ENCODE measurements at places on chromosomes 6 and 20.
A peak's percentile ranks its signal among the peaks of the same experiment; 100 is the strongest.

GRCh38 chr6:168349718-168350210, 30.2 kb upstream of the DACT2 start:
- no peak overlapping the region for H3K27ac ChIP-seq
- no peak overlapping the region for H3K4me3 ChIP-seq
- DNase-seq = no peak
- H3K36me3 ChIP-seq = no peaks in the 10 kb centered on the region
- H3K4me1 ChIP-seq = no peaks in the 10 kb centered on the region

GRCh38 chr6:160221423-160221822, 37.2 kb downstream of the SLC22A2 start:
- DNase-seq = no peak
- H3K27me3 ChIP-seq = no peaks in the 10 kb centered on the region
- no peak overlapping the region for H3K4me3 ChIP-seq
- H3K36me3 ChIP-seq = no peaks in the 10 kb centered on the region

GRCh38 chr20:58328836-58329235, 19.3 kb downstream of the RAB22A start:
- no peak overlapping the region for H3K27ac ChIP-seq
- H3K27me3 ChIP-seq = no peaks in the 10 kb centered on the region
- H3K4me3 ChIP-seq = no peak overlapping the region
- peaks cover 13% of the 10 kb centered on the region for H3K36me3 ChIP-seq

DNA sequence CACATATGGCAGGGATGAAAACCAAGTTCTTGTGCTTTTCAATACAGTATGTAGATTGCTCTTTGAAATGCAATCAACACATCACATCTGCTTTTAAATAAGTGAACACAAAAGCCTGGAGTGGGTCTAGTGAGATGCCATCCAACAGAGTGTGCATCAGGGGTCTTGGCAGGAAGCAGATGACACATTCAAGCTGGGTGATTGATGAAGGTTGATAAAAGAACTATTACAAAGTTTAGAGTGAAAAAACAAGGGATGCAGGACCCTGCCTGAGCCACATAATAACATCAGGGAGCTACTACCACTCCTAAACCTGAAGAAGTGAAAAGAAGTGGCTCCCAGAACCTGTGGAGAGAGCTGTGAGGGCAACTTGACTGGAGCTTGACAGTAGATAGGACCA, 16.6 kb upstream of the PLCB1 start:
- no peak overlapping the region for H3K4me3 ChIP-seq
- H3K4me1 ChIP-seq = no peaks in the 10 kb centered on the region
- H3K27ac ChIP-seq = no peak overlapping the region
- no peak for DNase-seq
- no peaks in the 10 kb centered on the region for H3K27me3 ChIP-seq

- H3K27me3 ChIP-seq = no peaks in the 10 kb centered on the region
- no peaks in the 10 kb centered on the region for H3K4me1 ChIP-seq
- no peak overlapping the region for H3K4me3 ChIP-seq
- peaks cover 49% of the 10 kb centered on the region for H3K36me3 ChIP-seq
- H3K27ac ChIP-seq = no peak overlapping the region
- no peak for DNase-seq
Observed at GRCh38 chr6:26392932-26393636, 9.0 kb upstream of the BTN3A1 start.

DNA sequence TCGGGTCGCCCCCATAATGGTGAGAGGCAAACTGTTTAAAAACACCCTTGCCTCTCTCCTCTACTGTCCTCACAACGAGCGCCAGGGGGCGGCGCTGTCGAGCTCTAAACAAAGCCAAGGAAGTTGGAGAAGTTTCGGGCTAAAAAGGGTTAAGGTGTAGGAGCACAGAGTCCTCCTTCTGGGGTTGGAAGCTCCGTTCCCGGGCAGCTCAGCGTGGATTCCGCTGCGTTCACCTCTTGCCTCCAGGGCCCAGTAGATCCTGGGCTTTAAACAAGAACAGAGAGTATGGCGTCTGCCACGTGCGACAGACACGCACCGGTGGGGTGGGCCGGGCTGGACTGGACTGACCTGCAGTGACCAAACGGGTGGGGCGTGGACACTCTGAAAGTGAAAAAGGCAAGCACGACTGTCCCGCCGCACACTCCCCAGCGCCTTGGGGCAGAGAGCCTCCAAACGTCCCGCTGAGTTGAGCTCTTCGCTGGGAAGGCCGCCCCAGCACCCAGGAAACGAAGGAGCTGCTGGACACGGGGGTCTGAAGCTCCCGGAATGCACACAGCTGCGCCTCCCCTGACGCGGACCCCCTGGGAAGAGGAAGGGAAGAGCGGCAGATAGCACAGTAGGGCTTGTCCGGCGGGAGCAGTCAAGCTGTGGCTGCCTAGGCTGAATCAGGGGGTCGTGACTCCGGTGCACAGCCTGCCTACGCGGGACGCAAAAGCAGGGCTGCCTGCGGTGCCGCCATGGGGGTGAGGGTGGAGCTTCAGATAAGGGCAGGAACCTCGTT, 1.6 kb upstream of the THBD start:
- no peak overlapping the region for H3K4me3 ChIP-seq
- H3K36me3 ChIP-seq = no peaks in the 10 kb centered on the region
- no peaks in the 10 kb centered on the region for H3K4me1 ChIP-seq
- no peak overlapping the region for H3K27ac ChIP-seq

GRCh38 chr6:134247231-134247833, 70.6 kb downstream of the SGK1 start:
- H3K27me3 ChIP-seq = no peaks in the 10 kb centered on the region
- peak; percentile 82 for DNase-seq
- H3K4me3 ChIP-seq = no peak overlapping the region
- H3K36me3 ChIP-seq = no peaks in the 10 kb centered on the region

GRCh38 chr6:106439459-106439858, 78.9 kb downstream of the CRYBG1 start:
- no peaks in the 10 kb centered on the region for H3K4me1 ChIP-seq
- H3K27me3 ChIP-seq = peaks cover 41% of the 10 kb centered on the region
- H3K27ac ChIP-seq = no peak overlapping the region
- H3K36me3 ChIP-seq = no peaks in the 10 kb centered on the region
- H3K4me3 ChIP-seq = no peak overlapping the region

DNA sequence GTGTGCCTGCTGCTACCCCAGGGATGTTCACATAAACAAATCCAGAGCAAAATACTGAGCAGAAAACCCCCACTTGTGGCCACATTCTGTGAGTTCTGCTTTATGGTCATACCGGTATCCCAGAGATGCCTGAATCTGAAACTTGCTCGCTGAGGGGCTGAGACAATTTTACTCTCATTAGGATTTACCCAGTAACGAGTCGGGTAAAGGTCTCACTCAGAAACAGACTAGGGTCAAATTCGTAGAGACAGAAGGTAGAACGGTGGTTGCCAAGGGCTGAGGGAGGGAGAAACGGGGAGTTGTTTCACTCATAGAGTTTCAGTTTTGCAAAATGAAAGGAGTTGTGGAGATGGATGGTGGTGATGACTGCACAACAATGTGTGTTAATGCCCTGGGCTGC, 45.4 kb upstream of the NKX2-2 start:
- H3K27me3 ChIP-seq = peaks cover 9% of the 10 kb centered on the region
- H3K27ac ChIP-seq = no peak overlapping the region
- no peaks in the 10 kb centered on the region for H3K4me1 ChIP-seq
- H3K36me3 ChIP-seq = no peaks in the 10 kb centered on the region
- no peak overlapping the region for H3K4me3 ChIP-seq

- peaks cover 7% of the 10 kb centered on the region for H3K27me3 ChIP-seq
- DNase-seq = peak; percentile 14
- no peak overlapping the region for H3K4me3 ChIP-seq
- no peak overlapping the region for H3K27ac ChIP-seq
- no peaks in the 10 kb centered on the region for H3K36me3 ChIP-seq
Observed at GRCh38 chr6:11535801-11536230, 1.7 kb upstream of the TMEM170B start.

DNA sequence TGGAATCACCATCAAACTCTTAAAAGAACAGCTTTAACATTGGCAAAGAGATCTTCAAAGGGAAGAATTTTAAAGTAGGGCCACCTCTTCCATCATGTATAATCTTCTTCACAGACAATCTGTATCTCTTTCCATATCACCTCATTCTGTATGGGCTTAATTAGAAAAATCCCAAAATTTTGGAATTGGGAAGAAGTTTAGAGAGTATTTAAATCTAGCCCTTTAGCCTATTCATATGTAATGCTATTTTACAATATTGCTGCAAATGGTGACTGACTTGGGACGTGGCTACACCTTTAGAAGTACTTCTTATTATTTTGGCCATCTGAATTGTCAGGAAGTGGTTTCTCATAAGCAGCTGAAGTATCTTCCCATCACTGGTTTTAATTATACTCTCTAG, 474.3 kb downstream of the RFPL4B start:
- H3K4me1 ChIP-seq = no peaks in the 10 kb centered on the region
- H3K27ac ChIP-seq = no peak overlapping the region
- no peak overlapping the region for H3K4me3 ChIP-seq
- no peak for DNase-seq
- H3K36me3 ChIP-seq = no peaks in the 10 kb centered on the region

GRCh38 chr6:142285235-142286087, 16.3 kb upstream of the ADGRG6 start:
- H3K27me3 ChIP-seq = no peaks in the 10 kb centered on the region
- H3K36me3 ChIP-seq = no peaks in the 10 kb centered on the region
- no peak overlapping the region for H3K27ac ChIP-seq
- no peaks in the 10 kb centered on the region for H3K4me1 ChIP-seq

GRCh38 chr6:136284909-136285308, 4.7 kb downstream of the BCLAF1 start:
- H3K4me3 ChIP-seq = no peak overlapping the region
- peaks cover 51% of the 10 kb centered on the region for H3K4me1 ChIP-seq
- DNase-seq = no peak
- H3K36me3 ChIP-seq = peaks cover 49% of the 10 kb centered on the region
- no peak overlapping the region for H3K27ac ChIP-seq
- H3K27me3 ChIP-seq = no peaks in the 10 kb centered on the region

DNA sequence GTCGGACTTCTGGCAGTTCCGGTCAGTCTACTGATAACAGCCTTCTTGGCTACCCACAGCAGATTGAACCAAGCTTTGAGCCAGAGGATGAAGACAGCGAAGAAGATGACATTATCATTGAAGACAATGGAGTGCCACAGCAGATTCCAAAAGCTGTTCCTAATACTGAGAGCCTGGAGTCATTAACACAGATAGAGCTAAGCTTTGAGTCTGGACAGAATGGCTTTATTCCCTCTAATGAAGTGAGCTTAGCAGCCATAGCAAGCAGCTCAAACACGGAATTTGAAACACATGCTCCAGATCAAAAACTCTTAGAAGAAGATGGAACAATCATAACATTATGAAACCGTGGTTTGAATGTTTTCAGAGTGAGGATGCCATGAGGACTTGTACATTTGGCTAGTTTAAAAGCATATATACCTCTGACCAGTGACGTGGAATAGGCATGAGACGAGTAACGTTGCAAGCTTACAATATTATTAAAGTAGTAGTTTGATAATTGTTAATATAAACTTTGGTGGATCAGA, 18.8 kb downstream of the PARD6B start:
- H3K27ac ChIP-seq = no peak overlapping the region
- DNase-seq = no peak
- H3K4me1 ChIP-seq = no peaks in the 10 kb centered on the region

DNA sequence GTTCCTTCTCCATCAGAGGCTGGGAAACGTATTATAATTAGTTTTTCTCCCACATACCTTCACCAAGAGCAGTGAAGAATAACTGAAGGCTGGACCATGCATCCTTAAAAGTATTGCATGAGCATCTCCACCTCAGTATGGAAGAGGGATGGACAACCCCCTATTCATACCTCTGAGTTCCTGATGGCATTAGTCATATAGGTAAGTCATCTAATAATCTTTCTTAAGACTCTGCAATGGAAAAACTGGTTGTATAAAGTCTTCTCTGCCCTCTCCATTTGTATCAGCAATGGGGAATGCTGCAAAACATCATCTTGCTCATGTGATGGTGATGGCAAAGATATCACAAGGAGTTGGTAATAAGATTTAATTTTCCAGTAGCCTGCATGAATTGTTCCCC, 24.5 kb downstream of the PGM3 start:
- peaks cover 92% of the 10 kb centered on the region for H3K36me3 ChIP-seq
- DNase-seq = no peak
- H3K27me3 ChIP-seq = no peaks in the 10 kb centered on the region
- no peaks in the 10 kb centered on the region for H3K4me1 ChIP-seq

DNA sequence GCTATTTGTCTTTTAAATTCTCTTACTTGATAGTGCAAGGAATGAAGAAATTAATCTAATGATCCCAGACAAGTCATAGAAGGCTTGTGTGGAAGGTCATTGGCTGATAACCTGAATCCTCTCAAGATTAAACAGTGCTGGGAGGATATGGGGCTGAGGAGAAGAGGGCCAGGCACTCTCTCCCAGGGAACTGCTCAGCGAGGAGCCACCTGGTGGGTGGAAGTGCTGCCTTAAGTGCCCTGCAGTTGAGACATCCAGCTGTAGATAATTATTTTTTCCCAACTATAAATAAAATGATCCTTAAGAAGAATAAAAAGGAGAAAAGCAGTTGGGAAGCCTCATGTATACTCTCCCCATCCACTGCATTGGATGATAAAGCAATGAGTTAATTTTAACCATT, 47.9 kb downstream of the BTBD3 start:
- H3K36me3 ChIP-seq = no peaks in the 10 kb centered on the region
- no peak overlapping the region for H3K4me3 ChIP-seq
- no peak for DNase-seq
- no peaks in the 10 kb centered on the region for H3K27me3 ChIP-seq
- H3K27ac ChIP-seq = no peak overlapping the region

- no peak for DNase-seq
- H3K4me3 ChIP-seq = no peak overlapping the region
- H3K4me1 ChIP-seq = no peaks in the 10 kb centered on the region
- no peak overlapping the region for H3K27ac ChIP-seq
- H3K36me3 ChIP-seq = no peaks in the 10 kb centered on the region
Observed at GRCh38 chr20:54043076-54043967, 27.1 kb downstream of the BCAS1 start.

DNA sequence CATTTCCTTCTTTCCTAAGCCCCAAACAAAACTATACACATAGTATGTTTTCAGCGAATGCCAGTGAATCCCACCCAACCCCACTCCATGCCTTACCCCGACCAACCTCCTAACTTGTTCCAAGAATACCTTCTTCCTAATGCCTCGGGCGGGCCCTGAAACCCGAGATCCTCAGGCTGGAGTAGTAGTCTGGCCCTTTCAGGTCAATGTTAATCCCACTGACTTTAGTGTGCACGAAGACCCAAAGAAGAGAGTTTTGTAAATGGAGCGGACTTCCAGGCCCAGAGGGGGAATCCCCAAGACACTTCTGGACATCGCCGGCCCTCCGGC, 394 bp downstream of the YIPF3 start:
- H3K4me3 ChIP-seq = peak overlapping the region; percentile 85
- H3K27me3 ChIP-seq = no peaks in the 10 kb centered on the region
- no peak for DNase-seq
- peaks cover 71% of the 10 kb centered on the region for H3K36me3 ChIP-seq

GRCh38 chr20:60500038-60500701, 541.9 kb downstream of the CDH26 start:
- no peaks in the 10 kb centered on the region for H3K27me3 ChIP-seq
- no peaks in the 10 kb centered on the region for H3K36me3 ChIP-seq
- no peak overlapping the region for H3K4me3 ChIP-seq
- H3K27ac ChIP-seq = no peak overlapping the region
- H3K4me1 ChIP-seq = no peaks in the 10 kb centered on the region
- no peak for DNase-seq

DNA sequence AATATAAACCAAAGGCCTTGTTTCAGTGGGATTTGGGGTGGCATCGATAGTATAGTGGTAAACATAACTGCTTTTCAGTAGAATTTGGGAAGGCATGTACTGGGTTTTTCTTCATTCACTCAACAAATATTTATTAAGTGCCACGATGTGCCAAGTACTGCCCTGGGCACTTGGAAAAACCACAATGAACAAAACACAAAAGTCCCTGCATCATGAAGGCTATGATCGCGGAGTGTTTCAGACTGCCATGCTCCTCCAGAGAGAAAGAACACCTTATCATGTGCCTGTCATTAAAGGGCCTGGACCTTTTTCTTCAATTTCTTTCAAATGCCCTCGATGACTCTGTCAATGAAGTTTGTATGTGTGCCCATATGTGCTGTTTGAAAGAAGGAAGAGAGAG, 59.2 kb upstream of the CEP85L start:
- H3K36me3 ChIP-seq = peaks cover 3% of the 10 kb centered on the region
- DNase-seq = peak; percentile 15
- H3K27me3 ChIP-seq = no peaks in the 10 kb centered on the region

All from DND-41 (cell line).